Activated CD8-positive, alpha-beta T cell treated with anti-CD3 and anti-CD28 coated beads, Interleukin-2, amount 10 ng/mL, durations not matched to agents 7 days and 5 days (primary cell): ENCODE measurements at places on chromosomes 4 and X. TPM values are rescaled to one million over a fixed set of nuclear protein-coding genes. Genes with fewer than 3 reads are reported as not detected.

The RRH gene
- 0.26 TPM for total RNA-seq

DNA sequence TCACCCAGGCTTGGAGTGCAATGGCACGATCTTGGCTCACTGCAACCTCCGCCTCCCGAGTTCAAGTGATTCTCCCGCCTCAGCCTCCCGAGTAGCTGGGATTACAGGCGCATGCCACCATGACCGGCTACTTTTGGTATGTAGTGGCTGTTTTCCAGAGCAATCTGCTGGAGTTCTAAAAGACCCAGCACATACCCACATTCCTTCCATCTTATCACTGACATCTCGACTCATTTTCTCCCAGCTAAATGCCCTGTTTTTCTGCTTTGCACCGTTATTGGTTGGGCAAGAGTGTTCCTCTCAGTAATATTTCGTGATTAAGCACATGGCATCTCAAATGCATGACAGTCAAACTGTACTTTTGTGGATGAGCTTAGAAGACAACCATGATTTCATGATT lies 53.7 kb downstream of the PRKX start:
- H3K4me3 ChIP-seq = no peak overlapping the region
- peaks cover 39% of the 10 kb centered on the region for H3K36me3 ChIP-seq
- peaks cover 10% of the 10 kb centered on the region for H3K4me1 ChIP-seq
- H3K27ac ChIP-seq = no peak overlapping the region
- no peak for DNase-seq

The HTR2C gene
- total RNA-seq = not detected

- no peak for DNase-seq
- H3K36me3 ChIP-seq = no peaks in the 10 kb centered on the region
- H3K4me1 ChIP-seq = no peaks in the 10 kb centered on the region
- no peak overlapping the region for H3K4me3 ChIP-seq
- H3K27ac ChIP-seq = no peak overlapping the region
Observed at GRCh38 chr4:41541687-41542094, 3.7 kb downstream of the LIMCH1 start.

- no peak overlapping the region for H3K27ac ChIP-seq
- no peaks in the 10 kb centered on the region for H3K4me1 ChIP-seq
Observed at GRCh38 chrX:132412208-132412607, 76.6 kb downstream of the MBNL3 start.

The NHSL2 gene
- 0.70 TPM for total RNA-seq

GRCh38 chr4:52755426-52755825 lies 4.2 kb upstream of the ERVMER34-1 start:
- H3K27me3 ChIP-seq = peaks cover 46% of the 10 kb centered on the region
- H3K36me3 ChIP-seq = no peaks in the 10 kb centered on the region
- H3K27ac ChIP-seq = no peak overlapping the region
- DNase-seq = no peak

The SPANXA2 gene
- total RNA-seq = not detected

The MGARP gene
- total RNA-seq = not detected

The TCEAL2 gene
- not detected for total RNA-seq

The VEGFD gene
- not detected for total RNA-seq

DNA sequence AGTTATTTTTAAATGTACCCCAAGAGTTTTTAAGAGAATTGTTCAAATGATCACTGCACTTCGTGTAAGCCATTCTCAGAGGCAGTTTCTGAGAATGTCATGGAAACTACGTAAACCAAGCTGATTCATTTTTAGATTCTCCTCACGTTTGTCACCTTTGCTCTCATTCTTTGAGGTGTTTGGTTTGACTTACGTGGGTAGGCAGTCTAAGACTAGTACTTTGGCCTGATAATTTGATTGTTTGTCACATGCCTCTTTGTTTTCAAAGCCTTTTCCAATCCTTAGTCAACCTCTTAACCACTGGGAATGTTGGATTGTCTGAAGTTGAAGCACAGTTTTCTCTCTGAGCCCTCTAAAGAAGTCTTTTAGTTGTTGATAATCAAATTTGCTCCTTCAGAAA lies 10.5 kb downstream of the SEPTIN11 start:
- H3K4me3 ChIP-seq = no peak overlapping the region
- H3K4me1 ChIP-seq = peaks cover 25% of the 10 kb centered on the region
- no peak for DNase-seq

The MND1 gene
- 37.4 TPM for total RNA-seq

GRCh38 chrX:96556886-96557285 lies 127.8 kb upstream of the DIAPH2 start:
- H3K4me1 ChIP-seq = no peaks in the 10 kb centered on the region
- H3K27ac ChIP-seq = no peak overlapping the region
- no peak for DNase-seq
- no peaks in the 10 kb centered on the region for H3K36me3 ChIP-seq

DNA sequence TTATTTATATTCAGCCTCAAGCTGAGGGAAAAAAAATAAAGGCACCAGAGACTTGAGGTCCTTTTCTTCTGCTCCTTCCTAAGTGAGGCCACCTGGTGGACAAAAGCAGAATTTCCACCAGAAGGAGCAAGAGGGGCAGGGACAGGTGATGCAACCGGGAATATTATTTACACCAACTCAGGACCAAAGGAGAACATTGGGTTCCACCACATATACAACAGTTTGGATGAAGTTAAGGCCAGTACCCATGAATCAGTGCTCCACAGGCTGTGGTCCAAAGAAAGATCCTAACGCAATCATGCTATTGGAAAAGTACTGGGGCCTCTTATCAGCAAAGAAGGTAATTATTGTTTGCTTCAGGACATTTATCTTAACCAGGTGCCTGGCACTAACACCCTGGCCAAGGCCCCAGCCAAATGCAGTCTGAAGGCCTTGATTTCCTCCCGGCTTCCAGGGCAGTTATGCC lies 57.4 kb downstream of the TSC22D3 start:
- peaks cover 29% of the 10 kb centered on the region for H3K4me1 ChIP-seq
- no peak overlapping the region for H3K27ac ChIP-seq
- peaks cover 23% of the 10 kb centered on the region for H3K36me3 ChIP-seq
- DNase-seq = peak; percentile 75
- no peaks in the 10 kb centered on the region for H3K27me3 ChIP-seq

The SRPK3 gene
- total RNA-seq = not detected

The NPY1R gene
- total RNA-seq = not detected

DNA sequence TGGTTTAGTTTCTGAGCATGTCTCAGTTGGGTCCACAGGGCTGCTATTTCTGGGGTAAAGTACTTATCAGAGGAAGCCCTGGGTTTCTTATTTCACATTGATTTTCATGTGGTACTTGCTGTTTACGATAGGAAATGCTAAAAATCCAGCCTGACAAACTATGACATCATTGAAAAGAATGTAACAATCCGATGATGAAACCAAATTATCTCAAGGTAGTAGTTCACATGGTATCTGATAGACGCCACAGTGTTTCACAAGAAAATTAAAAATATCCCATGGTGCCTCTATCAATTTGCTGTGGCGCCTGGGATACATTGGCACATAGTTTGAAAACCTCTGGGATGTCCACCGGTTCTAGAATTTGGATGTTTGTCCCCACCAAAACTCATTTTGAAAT lies 418.9 kb upstream of the RPS6KA3 start:
- H3K4me1 ChIP-seq = no peaks in the 10 kb centered on the region
- peaks cover 5% of the 10 kb centered on the region for H3K27me3 ChIP-seq
- no peak overlapping the region for H3K4me3 ChIP-seq
- no peak overlapping the region for H3K27ac ChIP-seq
- no peaks in the 10 kb centered on the region for H3K36me3 ChIP-seq

The FGF5 gene
- not detected for total RNA-seq

- H3K4me1 ChIP-seq = peaks cover 1% of the 10 kb centered on the region
- peaks cover 62% of the 10 kb centered on the region for H3K36me3 ChIP-seq
- DNase-seq = no peak
Observed at GRCh38 chr4:99061048-99061700, 27.4 kb downstream of the ADH5 start.

DNA sequence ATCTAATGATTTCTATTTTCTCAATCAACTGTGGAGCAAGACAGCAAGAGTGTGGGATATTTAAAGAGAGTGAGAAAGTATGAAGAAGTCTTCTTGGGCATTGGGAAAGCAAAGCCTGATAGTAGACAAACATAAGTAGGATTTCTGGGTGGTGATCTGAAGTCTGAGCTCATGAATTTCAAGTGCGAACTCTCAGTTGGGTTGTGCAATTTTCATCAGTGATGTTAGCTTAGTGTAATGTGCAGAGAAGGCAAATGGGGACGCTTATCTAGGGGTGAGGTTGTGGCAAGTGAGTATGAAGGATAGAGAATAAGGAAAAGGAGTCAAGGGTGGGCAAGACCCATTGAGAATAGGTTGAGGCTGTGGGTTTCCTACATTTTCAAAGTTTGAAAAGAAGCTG lies 23.7 kb downstream of the VGLL1 start:
- peaks cover 4% of the 10 kb centered on the region for H3K4me1 ChIP-seq
- no peaks in the 10 kb centered on the region for H3K27me3 ChIP-seq
- no peak overlapping the region for H3K27ac ChIP-seq
- no peak overlapping the region for H3K4me3 ChIP-seq
- DNase-seq = no peak

The PGAM4 gene
- total RNA-seq = 0.52 TPM

The MAP9 gene
- 6.7 TPM for total RNA-seq

The DGKK gene
- total RNA-seq = not detected

GRCh38 chr4:73703320-73703719 lies 37.0 kb upstream of the CXCL8 start:
- peaks cover 4% of the 10 kb centered on the region for H3K4me1 ChIP-seq
- H3K36me3 ChIP-seq = no peaks in the 10 kb centered on the region
- no peaks in the 10 kb centered on the region for H3K27me3 ChIP-seq
- DNase-seq = no peak

GRCh38 chr4:25567253-25567652 lies 88.4 kb upstream of the SLC34A2 start:
- H3K27me3 ChIP-seq = no peaks in the 10 kb centered on the region
- no peak overlapping the region for H3K4me3 ChIP-seq
- H3K27ac ChIP-seq = no peak overlapping the region
- no peaks in the 10 kb centered on the region for H3K36me3 ChIP-seq
- DNase-seq = no peak

GRCh38 chr4:7843831-7844593 lies 95.6 kb downstream of the AFAP1 start:
- DNase-seq = peak; percentile 79
- H3K4me3 ChIP-seq = no peak overlapping the region
- no peak overlapping the region for H3K27ac ChIP-seq
- H3K36me3 ChIP-seq = peaks cover 2% of the 10 kb centered on the region
- H3K27me3 ChIP-seq = no peaks in the 10 kb centered on the region
- H3K4me1 ChIP-seq = peaks cover 17% of the 10 kb centered on the region

GRCh38 chr4:84482564-84483563 lies 16.2 kb downstream of the NKX6-1 start:
- H3K27ac ChIP-seq = no peak overlapping the region
- H3K4me3 ChIP-seq = no peak overlapping the region
- peaks cover 15% of the 10 kb centered on the region for H3K4me1 ChIP-seq
- peaks cover 3% of the 10 kb centered on the region for H3K36me3 ChIP-seq
- no peak for DNase-seq

GRCh38 chrX:23766650-23767551 lies 16.1 kb upstream of the SAT1 start:
- H3K27me3 ChIP-seq = no peaks in the 10 kb centered on the region
- H3K4me3 ChIP-seq = peak overlapping the region; percentile 46
- H3K4me1 ChIP-seq = peaks cover 8% of the 10 kb centered on the region

GRCh38 chrX:39773923-39774773 lies 323.6 kb downstream of the BCOR start:
- no peaks in the 10 kb centered on the region for H3K27me3 ChIP-seq
- peak overlapping the region; percentile 91 for H3K27ac ChIP-seq
- peaks cover 47% of the 10 kb centered on the region for H3K4me1 ChIP-seq
- no peaks in the 10 kb centered on the region for H3K36me3 ChIP-seq
